ENCODE measurements at places on chromosomes 4 and X. TPM values are rescaled to one million over a fixed set of nuclear protein-coding genes. Genes with fewer than 3 reads are reported as not detected.

TMPRSS11A gene
- total RNA-seq: not detected

DNA sequence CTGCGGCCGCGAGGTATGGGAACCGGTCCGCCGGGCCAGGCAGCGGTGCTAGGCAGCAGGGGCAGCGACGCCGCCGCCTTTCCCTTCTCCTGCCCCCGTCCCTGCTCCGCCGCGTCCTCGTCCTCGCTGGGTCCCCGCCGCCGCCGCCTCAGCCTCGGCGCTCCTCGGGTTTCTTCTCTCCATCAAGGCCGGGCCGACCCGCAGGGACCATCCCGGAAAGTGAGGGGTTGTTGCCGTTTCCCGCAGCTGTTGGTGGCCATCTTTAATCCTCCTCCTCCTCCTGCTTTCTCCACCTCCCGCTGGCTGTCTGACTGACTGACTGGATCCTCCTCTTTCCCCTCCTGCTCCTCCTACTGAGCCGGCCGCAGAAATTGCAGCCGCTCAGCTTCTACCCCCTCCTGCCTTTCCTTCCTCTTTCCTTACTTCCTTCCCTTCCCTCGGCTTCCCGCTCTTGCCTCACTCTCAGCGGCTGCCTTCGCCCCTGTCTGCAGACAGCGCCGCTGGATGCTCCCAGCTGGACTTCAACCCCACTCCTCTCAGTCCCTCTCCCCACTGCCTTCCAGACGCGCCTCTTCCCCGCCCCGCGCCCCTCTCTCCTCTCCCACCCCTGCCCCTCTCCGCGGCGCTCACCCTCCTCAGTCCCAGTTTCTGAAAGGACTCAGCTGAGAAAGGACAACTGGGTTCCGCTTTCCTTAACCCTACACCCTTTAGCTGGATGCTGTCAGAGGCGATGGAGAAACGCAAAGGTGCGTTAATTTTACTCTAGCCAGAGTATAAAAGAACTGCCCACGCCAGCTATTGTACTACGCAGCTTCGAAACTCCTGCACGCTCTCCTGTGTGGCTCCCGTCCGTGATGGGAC lies at the start of gene WDFY3:
Gene WDFY3, minus strand, starts transcription at position 309 of the 861 bp plus-strand sequence. CDS start 106,099 bp downstream, outside the sequence.
- peak; percentile 87 for DNase-seq

GRCh38 chrX:139187738-139188137 lies 342.8 kb upstream of the F9 start:
- no peak for DNase-seq

GRCh38 chrX:53445977-53446376 lies 11.8 kb upstream of the HSD17B10 start:
- no peak for DNase-seq

- DNase-seq: peak; percentile 79
These were observed 1.5 kb upstream of the NR3C2 start for GRCh38 chr4:148443512-148444295.

- no peak for DNase-seq
These were observed 53.4 kb downstream of the GABRB1 start for GRCh38 chr4:47084795-47085194.

DNA sequence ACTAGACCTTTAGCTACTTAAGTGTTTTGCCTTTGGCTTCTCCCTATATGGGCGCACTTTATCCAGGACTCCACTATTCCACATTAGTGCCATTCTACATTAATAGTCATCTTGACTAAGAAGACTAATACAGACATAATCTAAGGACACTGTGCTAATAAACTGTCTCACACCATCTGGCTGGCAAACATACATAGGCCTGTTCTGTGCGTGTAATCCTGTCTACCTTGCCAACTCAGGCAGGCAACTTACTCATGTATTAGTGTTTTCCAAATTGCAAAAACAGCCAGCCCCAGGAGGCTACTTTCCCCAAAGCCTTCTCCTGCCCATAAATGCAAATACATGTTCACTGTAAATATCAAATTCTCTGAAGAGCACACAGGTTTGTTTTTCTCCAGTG lies 587.3 kb downstream of the TMA16 start:
- no peak for DNase-seq

DNA sequence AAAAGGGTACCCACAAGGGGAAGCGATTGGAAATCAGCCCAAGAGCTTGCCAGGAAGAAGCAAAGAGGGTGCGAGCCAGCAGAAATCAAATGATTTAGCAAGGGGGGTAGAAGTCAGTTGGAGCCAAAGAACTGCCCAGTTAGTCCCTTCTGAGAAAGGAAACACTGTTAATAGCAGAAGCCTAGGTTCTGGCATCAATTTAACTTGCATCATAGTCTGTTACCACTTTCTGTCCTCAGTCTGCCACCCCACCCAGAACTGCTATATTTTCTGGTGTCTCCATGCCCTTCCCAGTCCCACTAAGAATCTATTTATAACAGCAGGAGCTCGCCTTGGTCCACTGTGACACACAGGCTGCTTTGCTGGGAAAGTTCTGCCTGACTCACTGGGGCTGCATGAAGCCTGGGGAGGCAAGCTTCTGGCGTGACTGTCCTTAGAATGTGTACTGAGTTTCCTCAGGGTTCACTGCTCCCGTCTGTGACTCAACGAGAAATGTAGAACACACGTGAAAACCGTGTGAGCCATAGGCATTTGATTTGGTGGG lies 157.8 kb upstream of the TTC29 start:
- DNase-seq: no peak

- DNase-seq: no peak
These were observed 193.0 kb downstream of the TRIML1 start for GRCh38 chr4:188332265-188332664.

All from chondrocyte (in vitro differentiated cells).